Fibroblast of the conjunctiva (primary cell): ENCODE measurements at places on chromosomes 3 and 15.

- DNase-seq = no peak
These were observed 6.0 kb downstream of the SPATA16 start for GRCh38 chr3:173135059-173135458.

GRCh38 chr3:108970561-108970960 is 16.9 kb upstream of the GUCA1C start:
- no peak for DNase-seq

- DNase-seq = no peak
These were observed 172.8 kb upstream of the P2RY1 start for GRCh38 chr3:152662157-152662556.

DNA sequence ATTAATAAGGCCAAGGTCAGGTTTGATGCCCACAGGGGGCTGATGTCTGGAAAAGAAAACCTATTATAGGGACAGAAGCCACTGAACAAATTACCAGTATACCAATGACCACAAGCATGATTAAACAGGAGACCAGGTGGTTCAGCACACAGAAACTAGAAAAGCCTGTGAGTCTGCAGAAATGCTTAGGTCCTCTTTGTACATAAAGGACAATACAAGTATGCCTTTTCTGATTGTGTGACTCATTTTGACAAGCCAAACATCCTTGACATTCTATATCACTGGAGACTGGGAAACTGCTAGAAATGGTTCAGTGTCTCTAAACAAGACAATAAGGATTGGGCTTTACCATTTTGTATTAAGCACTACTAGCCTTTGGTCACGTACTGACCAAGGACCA is 113.2 kb upstream of the MYO5C start:
- DNase-seq = no peak
